ENCODE measurements at places on chromosomes 12 and 14.

- no peak for DNase-seq
Measured at GRCh38 chr14:89661392-89661791, 244.4 kb upstream of the FOXN3 start.

GRCh38 chr14:75306927-75307699, 28.5 kb downstream of the FOS start:
- peak; percentile 40 for DNase-seq

GRCh38 chr14:69643430-69644200, 32.2 kb downstream of the SUSD6 start:
- peak; percentile 89 for DNase-seq

- peak; percentile 50 for DNase-seq
Measured at GRCh38 chr12:111788178-111788654, 21.5 kb downstream of the ALDH2 start.

GRCh38 chr12:94677778-94678177, 27.4 kb upstream of the TMCC3 start:
- no peak for DNase-seq

GRCh38 chr12:127538316-127538715, 728.7 kb upstream of the TMEM132C start:
- DNase-seq = no peak

DNA sequence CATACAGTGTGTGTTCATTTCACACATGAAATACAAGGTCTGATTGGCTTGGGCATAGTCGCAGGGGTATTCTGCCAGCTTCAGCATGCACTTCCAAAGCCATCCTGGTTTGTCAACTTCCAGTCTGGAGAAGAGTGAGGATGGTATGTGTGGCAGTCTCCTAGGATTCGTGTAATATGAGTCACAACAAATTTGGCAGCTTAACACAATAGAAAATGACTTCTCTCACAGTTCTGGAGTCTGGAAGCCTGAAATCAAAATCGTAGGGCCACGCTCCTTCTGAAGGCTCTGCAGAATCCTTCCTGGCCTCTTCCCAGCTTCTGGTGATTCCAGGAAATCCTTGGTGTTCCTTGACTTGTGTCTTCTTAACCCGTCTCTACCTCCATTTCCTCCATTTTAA, 167.5 kb downstream of the PPM1H start:
- no peak for DNase-seq

GRCh38 chr12:62731055-62731820, 203.7 kb downstream of the PPM1H start:
- DNase-seq = peak; percentile 71

- no peak for DNase-seq
Measured at GRCh38 chr14:85634205-85634604, 104.3 kb downstream of the FLRT2 start.

GRCh38 chr14:99286761-99287160, 14.8 kb upstream of the BCL11B start:
- DNase-seq = no peak

- no peak for DNase-seq
Measured at GRCh38 chr14:24441904-24442239, 704 bp downstream of the SDR39U1 start.

DNA sequence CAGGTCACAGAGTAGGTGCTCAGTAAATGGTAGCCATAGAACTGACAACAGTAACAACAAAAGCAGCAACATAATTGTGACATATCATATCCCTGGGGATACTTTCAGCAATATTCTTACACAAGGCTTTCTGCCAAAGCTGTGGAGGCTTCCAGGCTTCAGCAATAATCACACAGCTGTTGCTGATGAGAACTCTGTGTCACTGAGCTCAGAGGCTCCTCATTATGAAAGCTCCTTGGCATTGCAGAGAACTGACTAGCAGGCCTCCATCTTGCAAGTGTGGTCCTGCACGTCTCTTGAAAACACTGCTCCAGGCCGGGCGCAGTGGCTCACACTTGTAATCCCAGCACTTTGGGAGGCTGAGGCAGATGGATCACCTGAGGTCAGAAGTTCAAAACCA, 97.3 kb upstream of the BTG1 start:
- no peak for DNase-seq

DNA sequence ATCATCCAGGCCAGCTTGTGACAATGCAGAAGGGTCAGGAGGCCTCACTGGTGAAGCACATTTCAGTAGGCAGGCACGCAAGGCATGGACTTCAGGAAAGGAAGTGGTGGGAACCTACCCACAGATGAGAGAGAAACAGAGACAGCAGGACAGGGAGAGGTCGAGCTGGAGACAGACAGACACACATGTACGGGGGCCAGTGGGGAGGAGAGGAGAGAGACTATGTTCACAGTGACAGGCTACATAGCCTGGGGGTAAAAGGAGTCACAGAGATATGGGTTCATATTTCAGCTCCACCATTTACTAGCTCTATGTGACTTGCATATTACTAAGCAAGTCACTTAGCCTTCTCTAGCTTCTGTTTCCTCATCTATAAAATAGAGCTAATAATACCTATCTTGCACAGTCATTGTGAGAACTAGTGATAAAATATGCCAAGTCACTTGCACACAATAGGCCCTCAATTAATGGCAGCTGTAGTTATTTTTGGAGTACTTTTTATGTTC, 91.1 kb upstream of the FUT8 start:
- DNase-seq = no peak

GRCh38 chr12:89578499-89578898, 52.7 kb upstream of the POC1B start:
- DNase-seq = no peak

DNA sequence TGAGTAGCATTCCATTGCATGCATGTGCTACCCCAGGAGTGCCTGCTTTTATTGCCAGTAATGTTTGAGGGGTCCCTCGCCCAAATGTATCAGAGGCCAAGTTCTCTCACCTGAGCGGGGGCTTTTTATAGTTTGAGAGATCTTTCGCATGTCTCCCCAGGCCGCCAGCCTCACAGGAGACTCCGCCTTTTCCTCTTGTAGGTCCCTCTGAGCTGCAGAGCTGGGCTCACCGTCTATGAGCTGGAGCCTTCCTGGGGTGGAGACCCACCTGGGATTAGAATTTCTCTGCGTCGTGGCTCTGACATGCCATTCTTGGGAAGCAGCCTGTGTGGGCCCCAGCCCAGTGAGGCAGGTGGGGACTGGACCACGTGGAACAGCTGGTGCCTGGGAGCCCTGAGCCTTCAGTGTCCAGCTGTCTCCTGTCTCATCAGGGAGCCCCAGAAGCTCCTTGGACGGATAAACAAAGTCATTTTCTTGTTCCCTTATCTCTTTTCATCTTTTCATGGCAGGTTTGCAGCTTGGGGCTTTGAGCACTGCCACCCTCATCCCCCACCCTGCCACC, 261.7 kb upstream of the CRY1 start:
- DNase-seq = no peak

- DNase-seq = peak; percentile 73
Measured at GRCh38 chr14:69151458-69152180, 1.3 kb downstream of the DCAF5 start.

DNA sequence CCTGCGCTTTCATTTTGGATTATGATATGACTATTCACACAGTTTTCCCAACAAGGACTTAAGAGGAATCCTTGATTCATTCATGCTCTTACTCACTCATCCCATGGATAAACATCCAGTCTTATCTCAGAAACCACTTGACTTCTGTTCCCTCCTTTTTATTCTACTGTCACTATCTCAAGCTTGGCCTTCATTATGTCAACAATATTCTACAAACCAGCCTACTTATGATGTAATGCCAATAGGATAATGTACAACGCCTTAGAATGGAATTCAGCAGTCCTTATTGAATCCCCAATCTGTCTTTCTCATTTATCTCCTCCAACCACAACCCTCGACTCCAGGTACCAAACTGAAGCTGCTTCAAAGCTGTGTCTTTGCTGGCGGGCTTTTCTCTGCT, 448.5 kb downstream of the PDZRN4 start:
- no peak for DNase-seq

- DNase-seq = no peak
Measured at GRCh38 chr12:75591628-75592027, 80.2 kb upstream of the KRR1 start.

DNA sequence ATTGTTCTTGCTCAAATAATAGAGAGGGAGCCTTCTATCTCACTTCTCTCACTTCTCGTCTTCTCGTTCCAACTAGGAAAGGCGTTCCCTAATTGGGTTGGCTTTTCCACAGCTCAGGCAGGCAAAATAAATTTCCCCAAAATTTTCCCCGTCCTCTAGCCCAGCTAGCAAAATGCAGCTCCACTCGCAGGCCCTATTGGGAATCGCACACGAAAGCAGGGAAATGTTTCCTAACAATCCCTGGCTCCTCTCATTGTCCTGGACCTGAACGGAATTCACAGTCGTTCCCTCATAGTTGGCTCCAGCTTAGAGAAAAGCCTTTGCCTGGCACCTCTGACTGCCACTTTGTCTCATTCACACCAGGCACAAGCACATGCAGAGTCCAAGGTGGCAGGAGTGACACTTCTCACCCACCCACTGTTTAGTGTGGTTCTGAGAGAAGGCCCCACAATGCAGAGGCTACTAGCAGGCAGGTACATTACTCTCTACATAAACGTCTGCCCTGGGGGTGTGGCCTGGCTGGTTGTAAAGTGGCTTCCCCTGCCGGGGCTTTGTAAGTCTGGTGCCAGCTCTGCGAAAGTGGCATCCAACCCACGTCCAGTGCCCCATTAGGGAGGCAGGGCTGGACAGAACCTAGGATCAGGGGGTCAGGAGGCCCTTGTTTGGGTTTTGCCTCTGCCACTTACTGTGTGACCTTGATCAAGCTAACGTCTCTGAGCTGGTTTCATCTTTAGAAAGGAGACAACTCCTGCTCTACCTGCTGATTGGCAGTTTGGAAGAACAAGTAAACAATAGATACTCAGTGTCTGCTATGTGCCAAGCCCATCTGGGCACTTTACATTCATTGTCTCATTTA, 4.2 kb downstream of the SERPINA10 start:
- DNase-seq = no peak

- no peak for DNase-seq
Measured at GRCh38 chr12:5220835-5221234, 177.2 kb downstream of the KCNA5 start.

DNA sequence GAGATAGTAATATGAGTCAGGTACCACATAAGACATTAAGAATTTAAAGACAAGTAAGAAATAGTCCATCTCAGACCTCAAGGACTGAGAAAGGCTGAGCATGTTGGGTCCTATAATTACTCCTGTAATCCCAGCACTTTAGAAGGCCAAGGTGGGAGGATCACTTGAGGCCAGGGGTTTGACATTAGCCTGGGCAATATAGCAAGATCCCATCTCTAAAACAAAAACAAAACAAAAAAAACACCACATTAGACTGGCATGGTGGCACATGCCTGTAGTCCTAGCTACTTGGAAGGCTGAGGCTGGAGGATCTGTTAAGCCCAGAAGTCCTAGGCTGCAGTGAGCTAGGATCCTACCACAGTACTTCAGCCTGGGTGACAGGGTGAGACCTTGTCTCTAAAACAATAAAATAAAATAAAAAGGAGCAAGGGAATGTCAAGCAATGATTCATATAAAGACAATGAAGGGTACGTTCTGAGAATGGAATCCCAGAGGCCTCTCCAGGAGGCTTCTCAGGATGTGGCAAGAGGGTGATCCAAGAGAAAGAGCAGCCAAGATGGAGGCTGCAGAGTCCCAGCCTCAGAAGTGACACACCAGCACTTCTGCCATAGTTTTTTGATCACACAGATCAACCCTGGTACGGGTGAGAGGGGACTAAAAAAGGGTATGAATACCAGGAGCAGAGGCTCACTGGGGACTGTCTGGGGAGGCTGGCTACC, 206.4 kb downstream of the CRADD start:
- no peak for DNase-seq

DNA sequence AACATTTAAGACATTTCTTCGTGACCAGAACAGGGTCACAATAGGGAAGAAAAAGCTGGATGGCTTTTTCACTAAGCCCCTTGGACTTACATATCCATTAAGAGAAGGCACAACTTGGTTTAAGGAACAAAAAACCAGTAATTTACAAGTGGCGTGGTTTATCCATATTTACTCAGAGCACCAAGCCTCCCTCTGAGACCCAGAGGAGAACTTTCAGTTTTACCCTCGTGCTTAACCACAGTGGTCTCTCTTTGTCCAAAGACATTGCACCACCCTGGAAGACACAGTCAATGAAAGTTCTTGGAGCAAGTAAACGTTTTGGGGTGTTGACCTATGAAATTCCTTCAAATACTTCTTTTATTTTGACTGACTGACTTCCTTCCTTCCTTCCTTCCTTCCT, 52.5 kb downstream of the SSPN start:
- DNase-seq = no peak

- DNase-seq = peak; percentile 53
Measured at GRCh38 chr12:78560633-78561032, 303.9 kb upstream of the SYT1 start.

DNA sequence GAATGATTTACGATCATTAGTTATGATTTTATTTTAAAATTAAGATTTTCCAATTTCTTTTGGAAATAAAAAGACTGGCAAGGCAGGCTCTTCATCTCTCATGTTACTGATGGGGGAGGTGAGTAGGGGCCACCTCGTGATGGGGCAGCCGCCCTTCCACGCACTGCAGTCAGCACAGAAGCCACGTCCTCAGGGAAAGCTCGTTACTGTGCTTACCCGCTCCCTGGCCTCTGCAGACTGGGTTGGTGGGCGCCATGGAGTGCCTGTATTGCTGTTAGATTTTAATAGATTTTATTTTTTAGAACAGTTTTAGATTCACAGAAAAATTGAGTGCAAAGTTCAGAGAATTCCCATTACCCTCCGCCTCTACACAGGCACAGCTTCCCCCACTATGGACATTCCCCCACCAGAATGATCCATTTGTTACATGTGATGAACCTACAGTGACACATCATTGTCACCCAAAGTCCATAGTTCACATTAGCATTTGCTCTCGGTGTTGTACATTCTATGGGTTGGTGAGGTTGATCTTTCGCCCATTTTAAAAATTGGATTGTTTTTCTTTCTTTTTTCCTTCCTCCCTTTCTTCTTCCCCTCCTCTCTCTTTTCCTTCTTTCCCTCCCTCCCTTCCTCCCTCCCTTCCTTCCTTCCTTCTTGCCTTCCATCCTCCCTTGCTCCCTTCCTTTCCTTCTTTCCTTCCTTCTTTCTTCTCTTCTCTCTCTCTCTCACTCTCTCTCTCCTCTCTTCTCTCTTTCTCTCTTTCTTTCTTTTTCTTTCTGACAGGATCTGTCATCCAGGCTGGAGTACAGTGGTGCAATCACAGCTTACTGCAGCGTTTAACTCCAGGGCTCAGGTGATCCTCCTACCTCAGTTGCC, 30.7 kb downstream of the ADGRD1 start:
- no peak for DNase-seq

- DNase-seq = peak; percentile 37
Measured at GRCh38 chr12:118055144-118055557, 5.8 kb downstream of the WSB2 start.

- DNase-seq = no peak
Measured at GRCh38 chr12:93533310-93533709, 39.2 kb upstream of the SOCS2 start.

GRCh38 chr14:67463900-67464299, 24.6 kb downstream of the TMEM229B start:
- no peak for DNase-seq

- peak; percentile 52 for DNase-seq
Measured at GRCh38 chr12:6871052-6871957, 1.8 kb downstream of the SPSB2 start.

Measured in cerebellar cortex (tissue), 1 donor.